ENCODE measurements at places on chromosomes 1 and 21.
A peak's percentile ranks its signal among the peaks of the same experiment; 100 is the strongest.

DNA sequence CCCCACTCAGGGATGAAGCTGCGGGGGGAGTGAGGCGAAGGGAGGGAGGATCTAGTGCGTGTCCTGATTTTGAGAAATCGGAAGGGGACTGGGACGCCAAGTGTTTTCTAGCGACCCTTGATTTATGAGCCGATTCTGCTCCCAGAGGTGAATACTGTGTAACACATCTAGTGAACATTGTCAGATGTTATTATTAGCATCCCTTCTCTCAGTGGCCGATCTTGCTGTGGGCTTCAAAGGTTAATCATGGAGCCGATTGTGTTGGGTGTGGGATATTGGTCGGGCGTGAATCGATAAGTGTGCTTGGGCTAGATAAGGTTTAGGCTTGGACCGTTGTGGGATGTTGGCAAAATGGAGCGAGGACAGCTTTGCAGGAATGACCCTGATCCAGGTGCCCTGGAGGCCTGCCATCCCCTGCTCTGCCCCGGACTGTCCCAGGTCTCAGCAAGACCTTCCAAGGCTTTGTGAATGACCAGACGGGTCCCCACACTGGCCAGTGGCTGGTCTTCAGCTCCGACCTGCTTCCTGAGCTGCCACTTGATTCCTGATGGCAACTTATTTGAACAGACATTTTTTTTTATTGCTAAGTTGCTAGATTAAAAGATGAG is 2.2 kb downstream of the AJAP1 start:
- DNase-seq: no peak

- no peak for DNase-seq
Measured at GRCh38 chr1:156924478-156925153, 4.2 kb downstream of the LRRC71 start.

DNA sequence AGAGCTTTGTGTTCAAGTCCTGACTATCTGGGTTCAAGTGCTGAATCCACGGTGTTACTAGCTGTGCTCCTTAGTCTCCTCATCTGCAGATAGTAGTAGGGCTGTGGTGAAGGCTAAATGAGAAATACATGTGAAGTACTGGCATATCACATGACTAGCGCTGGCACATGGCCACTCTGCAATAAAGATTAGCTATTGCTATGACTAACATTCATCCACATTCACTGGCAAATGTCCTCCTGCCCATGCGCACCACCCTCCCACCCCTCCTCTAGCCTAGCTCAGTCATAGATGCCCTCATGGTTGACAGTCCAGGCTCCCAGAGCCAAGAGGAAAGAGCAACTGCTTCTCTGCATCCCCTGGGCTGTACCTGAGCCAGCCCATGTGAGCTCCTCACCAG is 8.5 kb upstream of the COL8A2 start:
- DNase-seq: peak; percentile 89

GRCh38 chr21:46021978-46022544 is 40.5 kb downstream of the COL6A1 start:
- no peak for DNase-seq

- DNase-seq: no peak
Measured at GRCh38 chr1:40530735-40531380, 579 bp upstream of the ZNF684 start.

DNA sequence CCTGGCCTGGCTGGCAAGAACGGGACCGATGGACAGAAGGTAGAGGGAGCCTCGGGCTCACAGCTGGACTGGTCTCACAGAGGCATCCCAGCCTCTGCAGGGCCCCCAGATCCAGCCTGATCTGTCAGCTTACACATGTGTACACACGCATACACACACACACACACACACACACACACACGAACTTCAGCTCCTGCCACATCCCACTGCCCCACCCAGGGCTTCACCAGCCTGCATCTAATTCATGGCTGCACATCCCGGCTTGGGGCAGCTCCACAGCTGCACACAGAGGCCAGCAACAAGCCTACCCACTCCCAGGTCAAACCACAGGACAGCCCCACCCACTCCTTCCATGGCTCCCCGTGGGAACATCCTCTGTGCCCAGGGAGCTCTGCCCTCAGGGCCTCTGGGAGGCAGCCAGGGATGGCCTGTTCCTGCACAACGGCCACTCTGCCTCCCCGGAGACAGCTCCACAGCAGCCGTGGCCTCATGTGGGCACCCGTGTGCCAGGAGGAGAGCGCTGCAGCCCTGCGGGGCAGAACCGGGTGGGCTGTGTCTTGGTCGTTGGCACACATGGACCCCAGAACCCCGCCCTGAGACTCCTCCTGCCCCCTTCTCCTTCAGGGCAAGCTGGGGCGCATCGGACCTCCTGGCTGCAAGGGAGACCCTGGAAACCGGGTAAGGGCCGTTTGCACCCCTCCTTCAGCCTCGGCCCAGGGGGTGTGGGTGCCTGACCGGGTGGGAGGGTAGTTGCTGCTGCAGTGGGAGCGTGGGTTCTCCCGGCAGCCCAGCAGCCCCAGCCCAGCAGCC is 19.1 kb downstream of the COL6A2 start:
- DNase-seq: no peak

GRCh38 chr1:228008391-228009115 is 1.8 kb downstream of the WNT3A start:
- no peak for DNase-seq

- no peak for DNase-seq
Measured at GRCh38 chr1:177131723-177132122, 32.8 kb downstream of the ASTN1 start.
